ENCODE measurements at places on chromosomes 12 and 14.

- DNase-seq: peak; percentile 62
Observed at GRCh38 chr12:32312049-32312670, 87.2 kb upstream of the FGD4 start.

- no peak for DNase-seq
Observed at GRCh38 chr14:50100805-50101204, 15.6 kb downstream of the VCPKMT start.

- peak; percentile 22 for DNase-seq
Observed at GRCh38 chr12:3655328-3655900, 97.5 kb downstream of the CRACR2A start.

- DNase-seq: no peak
Observed at GRCh38 chr14:87899228-87899627, 93.8 kb downstream of the GALC start.

DNA sequence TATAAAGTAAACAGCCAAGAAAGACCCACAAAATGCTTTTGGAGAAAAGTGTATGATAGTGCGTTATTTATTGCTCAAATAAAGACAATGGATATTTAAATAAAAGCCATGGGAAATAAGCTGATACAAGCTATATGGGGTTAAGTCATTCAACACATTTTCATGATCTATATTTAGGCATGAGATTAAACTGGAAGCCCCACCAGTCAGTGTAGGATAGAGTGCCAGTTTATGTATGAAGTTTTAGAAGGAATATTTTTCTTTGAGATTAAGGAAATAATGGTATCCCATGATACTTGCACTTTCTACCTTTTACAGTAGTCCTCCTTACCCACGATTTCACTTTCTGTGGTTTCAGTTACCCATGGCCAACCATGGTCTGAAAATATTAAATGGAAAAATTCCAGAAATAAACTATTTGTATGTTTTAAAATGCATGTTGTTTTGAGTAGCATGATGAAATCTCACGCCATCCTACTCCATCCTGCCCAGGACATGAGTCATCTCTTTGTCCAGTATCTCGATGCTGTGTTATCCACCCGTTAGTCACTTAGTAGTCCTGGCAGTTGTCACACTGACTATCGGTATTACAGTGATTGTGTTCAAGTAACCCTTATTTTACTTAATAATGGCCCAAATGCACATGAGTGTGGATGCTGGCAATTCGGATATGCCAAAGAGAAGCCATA lies 22.3 kb downstream of the SYT1 start:
- DNase-seq: no peak

- DNase-seq: no peak
Observed at GRCh38 chr12:91922674-91923073, 223.0 kb downstream of the BTG1 start.

DNA sequence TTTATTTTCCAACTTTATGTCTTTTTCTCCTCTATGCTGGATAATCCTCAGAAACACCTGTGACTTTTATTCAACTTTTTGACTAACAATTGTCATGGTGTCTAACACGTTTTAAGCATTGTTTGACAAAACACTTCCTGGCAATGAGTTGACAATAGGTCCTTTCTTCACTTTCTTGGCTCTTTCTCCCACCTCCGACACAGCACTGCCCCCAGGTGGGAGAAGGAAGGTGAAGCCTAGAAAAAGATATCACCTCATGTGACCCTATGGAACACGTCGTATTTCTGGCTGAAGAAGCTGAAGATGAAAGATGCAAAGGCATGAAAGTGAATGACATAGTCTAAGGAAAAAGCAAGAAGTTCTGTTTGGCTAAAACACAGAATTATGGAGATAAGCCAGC lies 430.0 kb downstream of the ETNK1 start:
- DNase-seq: no peak

DNA sequence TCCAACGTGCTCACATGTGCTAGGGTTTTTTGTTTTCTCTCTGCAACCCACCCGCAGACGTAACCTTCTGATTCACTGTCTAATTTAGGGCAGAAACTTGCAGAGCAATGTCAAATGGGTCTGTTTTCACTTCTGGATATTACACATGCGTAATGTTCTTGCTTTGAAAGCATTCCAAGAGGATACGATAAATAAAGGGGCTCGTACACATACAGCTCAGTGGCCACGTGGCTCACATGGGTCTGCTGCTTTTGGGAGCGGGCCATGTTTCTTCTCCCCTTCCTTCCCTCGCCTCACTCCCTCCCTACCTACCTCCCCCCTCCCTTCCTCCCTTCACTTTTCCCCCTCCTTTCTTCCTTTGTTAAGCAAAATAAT lies 23.4 kb downstream of the CACNA1C start:
- DNase-seq: no peak

Data from CD4-positive, alpha-beta T cell treated with Interleukin-17A for 1 hour (primary cell).